Ureter (tissue), 1 donor: ENCODE measurements at places on chromosomes 16 and 17. TPM values are rescaled to one million over a fixed set of nuclear protein-coding genes. Genes with fewer than 3 reads are reported as not detected.
A peak's percentile ranks its signal among the peaks of the same experiment; 100 is the strongest.

The PABPN1L gene
- total RNA-seq, result not detected

The CIBAR2 gene
- not detected for total RNA-seq

- no peak for DNase-seq
These were observed at the start of gene RHBDL3 for GRCh38 chr17:32265192-32265923. TSS of gene RHBDL3 (plus strand) at chr17:32265832. CDS start at chr17:32266190, 358 bp downstream.

DNA sequence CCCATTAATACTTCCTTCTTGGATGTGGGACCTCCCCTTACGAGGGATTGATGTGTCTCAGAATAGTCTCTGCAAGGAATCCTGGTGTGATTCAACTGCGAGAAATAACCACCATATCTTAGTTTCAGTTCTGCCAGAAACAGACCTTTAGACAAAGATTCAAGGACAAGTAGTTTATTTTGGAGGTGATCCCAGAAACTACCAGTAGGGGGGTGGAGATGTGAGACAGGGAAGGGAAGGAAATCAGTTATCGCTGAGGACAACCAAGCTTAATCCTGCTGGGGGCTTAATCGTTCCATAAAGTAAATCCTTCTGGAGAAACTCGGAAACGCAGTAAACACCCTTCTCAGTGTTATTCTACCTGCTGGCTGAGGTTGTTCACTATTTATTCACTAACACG lies 5.0 kb upstream of the SDR42E1 start:
- DNase-seq, result no peak

DNA sequence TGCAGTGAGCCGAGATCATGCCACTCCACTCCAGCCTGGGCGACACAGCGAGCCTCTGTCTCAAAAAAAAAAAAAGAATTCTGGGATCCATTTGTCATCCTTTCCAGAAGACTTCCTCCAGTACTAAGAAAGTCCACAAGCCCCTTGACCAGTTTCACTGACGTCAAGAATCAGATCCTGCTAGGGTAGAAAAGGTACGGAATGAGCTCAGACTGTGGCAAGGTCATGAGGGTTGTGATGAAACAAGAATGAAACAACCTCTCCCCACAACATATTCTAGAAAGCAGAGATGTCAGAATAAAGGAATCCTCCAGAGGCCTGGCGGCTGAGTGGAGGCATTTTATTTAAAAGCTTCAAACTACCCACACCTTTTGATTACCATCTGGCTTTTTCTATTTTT lies 29.9 kb downstream of the TRAF4 start:
- DNase-seq, result no peak

- no peak for DNase-seq
These were observed 8.0 kb upstream of the SLC12A3 start for GRCh38 chr16:56856876-56857447.

GRCh38 chr17:38687286-38687685 lies 12.5 kb upstream of the EPOP start:
- no peak for DNase-seq

The KRTAP9-2 gene
- not detected for total RNA-seq

The RHOT1 gene
- 37.3 TPM for total RNA-seq

- no peak for DNase-seq
These were observed 7.3 kb upstream of the CMTM3 start for GRCh38 chr16:66596986-66597848.

The VAT1L gene
- 0.65 TPM for total RNA-seq

DNA sequence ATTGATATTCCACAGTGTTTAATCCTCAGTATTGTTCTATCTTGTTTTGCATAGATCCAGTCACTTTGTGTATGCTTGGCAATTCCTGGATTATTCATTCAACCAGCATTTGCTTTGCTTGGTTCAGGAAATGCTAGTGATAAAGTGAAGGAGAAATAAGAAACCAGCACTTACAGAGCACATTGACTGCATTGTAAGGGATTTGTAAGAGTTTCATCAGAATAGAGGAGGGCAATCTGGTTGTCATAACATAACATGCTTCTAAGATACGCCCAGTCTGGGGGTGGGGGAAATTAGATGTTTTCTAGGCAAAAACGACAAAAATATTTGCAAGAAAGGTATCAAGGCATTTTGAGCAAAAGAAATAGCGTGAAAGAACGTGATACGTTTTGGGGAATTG lies 40.4 kb downstream of the TNRC6A start:
- DNase-seq, result no peak

DNA sequence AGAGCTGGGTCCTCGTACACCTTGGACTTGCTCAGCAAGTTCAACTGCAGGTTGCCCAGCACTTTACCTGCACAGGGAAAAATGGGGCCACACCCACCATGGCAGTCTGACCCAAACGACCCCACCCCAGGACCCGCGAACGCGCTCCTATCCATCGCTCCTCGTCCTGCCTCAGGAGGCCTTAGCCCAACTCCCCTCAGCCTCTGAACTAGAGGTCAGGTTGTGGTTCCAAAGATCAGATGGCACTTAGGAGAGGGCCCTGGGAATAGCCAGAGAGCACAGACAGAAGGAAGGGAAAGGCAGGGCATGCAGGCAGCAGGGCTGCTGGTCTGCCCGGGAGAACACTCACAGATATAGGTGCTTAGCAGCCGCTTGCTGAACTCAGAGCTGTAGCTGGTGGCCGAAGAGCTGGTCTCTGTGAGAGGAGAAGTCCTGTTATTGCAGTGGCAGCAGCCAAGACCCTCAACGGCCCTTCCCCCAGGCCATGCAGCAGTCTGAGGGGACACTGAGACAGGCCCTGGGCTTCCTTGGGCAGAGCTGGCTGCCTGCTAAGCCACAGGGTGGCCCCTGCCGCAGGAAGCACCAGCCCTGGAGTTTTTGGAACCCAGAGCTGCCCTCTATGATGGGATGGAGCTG lies 6.9 kb downstream of the ZACN start:
- no peak for DNase-seq

- DNase-seq, result no peak
These were observed 410.7 kb upstream of the GOT2 start for GRCh38 chr16:59144841-59145240.

The CPPED1 gene
- 21.4 TPM for total RNA-seq

DNA sequence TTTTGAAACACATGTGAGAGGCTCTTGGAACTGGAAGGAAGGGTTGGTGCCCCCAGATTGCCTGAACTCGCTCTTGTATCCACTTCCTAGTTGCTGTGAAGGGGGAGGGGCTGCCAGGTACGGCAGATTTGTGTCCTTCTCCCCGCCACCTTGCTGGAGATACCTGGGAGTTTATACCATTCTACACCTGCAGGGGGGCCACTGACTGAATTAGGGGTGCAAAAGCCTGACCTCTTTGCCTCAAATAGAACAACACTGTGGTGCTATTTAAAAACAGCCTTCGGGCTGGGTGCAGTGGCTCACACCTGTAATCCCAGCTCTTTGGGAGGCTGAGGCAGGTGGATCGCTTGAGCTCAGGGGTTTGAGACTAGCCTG lies 35.1 kb upstream of the IL34 start:
- no peak for DNase-seq

The ACBD4 gene
- total RNA-seq, result 26.4 TPM

DNA sequence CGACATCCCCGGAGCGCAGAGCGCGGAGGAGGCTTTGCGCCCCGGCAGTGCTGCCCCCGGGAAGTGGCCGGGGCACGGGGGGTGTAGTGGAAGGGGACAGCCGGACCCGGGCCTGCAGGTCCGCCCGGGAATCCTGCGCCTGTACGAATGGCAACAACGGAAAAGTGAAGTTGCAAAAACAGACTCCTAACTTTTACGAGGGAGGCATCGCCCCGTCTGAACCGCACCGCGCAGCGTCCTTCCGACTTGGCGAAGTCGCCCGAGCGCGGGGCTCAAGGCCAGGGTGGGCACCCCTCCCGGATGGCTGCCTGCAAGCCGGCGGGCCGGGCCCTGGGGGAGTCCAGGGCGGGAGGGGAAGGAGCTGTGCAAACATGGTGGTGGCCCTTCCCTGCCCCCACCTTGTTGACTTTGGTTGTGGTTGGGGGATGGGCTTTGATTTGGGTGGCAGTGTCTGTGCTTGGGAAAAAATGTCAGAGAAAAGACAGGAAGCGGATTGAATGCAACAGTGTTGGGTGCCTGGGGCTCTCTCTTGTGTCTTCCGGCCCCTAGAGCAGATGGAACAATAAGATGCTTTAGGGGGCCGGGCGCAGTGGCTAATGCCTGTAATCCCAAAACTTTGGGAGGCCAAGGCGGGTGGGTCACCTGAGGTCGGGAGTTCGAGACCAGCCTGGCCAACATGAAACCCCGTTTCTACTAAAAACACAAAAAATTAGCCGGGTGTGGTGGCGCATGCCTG lies 675 bp downstream of the RNF213 start:
- DNase-seq, result peak; percentile 75

The PIPOX gene
- 2.8 TPM for total RNA-seq

DNA sequence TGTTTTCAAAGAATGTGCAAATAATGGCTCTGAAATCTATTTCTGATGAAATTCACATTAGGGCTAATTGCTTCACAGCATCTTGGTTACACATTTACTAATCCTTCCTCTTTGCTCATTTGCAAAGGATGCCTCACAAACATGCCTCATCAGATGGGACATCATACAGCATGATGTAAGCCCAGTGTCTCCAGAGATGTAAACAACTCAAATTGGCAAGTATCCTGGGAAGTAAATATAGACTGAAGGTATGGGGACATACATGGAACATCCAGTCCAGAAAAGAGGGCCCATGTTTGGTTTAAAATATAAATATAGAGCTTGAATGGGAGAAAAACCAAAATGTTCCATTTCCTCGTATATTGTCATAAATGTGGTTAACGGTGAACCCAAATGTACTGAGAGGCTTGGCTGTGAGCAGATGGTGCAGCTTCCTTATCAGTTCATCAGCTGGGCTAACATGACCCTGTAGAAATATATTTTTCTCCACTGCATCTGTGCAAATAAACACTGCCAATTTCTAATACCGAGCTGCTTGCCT lies 142.9 kb upstream of the NUDT7 start:
- no peak for DNase-seq

DNA sequence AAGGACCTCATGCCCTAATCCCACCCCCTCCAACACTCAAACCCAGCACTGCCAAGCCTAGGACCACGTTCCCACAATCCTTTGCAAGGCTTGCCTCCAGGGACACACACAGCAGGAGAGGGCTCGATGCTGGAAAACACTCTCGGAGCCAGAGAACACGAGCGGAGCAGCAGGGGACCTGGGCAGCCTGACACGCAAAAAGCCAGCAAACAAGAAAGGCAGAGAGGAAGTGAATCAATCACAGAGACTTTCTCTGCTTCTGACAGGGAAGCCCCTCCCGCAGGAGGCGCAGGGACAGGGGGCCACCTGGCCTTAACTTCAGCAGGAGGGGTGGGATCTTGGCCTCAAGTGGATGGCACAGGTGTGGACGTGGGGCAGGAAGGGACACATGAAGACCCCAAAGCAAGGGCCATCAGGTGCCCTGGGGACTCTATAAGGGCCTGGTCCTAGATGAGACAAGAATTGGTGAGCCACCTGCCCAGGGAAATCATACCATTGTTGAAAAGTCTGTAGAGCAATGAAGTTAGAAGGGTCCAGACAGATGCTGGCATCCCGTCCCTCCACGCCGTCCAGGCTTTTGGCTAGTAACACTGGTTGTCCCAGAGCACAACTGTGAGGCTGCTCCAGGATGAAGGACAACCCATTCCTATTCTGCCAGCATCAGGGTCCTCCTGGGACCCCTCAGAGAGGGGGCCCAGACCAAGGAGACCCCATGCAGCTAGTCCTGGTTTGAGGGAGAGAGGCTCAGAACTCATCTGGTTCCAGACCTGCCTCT lies 2.2 kb downstream of the SDK2 start:
- no peak for DNase-seq

The CAMKK1 gene
- total RNA-seq, result 7.8 TPM

GRCh38 chr17:57704448-57704847 lies 40.7 kb downstream of the CCDC182 start:
- no peak for DNase-seq

The IKZF3 gene
- 24.3 TPM for total RNA-seq

- peak; percentile 22 for DNase-seq
These were observed 232.1 kb downstream of the C16orf78 start for GRCh38 chr16:49605536-49606254.

DNA sequence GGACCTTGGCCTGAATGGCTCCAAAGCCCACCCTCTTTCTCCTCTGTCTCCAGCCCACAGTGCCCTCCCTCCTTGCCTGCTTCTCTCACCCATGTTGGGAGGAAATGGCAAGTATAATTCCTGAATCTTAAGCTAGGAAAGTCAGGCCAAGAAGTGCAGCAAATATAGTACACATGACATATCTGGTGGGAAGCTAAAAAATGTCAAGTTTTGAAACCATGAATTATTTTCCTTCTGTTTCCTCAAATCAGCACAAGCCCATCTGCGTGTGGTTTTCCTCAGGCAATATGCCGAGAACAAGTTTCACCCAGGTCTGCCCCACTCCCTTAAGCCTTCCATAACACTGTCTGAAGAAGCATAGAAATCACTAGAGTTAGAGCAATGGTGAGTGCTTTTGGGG lies 502.8 kb upstream of the CDH11 start:
- no peak for DNase-seq

GRCh38 chr17:3502466-3502865 lies 26.7 kb downstream of the ASPA start:
- DNase-seq, result peak; percentile 0

- DNase-seq, result no peak
These were observed 11.3 kb upstream of the CYB5B start for GRCh38 chr16:69413045-69413664.

- DNase-seq, result no peak
These were observed 77.6 kb downstream of the PRKCA start for GRCh38 chr17:66379996-66380395.

The SLC5A11 gene
- total RNA-seq, result 0.70 TPM

The MT1G gene
- 2.9 TPM for total RNA-seq

The MMP28 gene
- 23.5 TPM for total RNA-seq

DNA sequence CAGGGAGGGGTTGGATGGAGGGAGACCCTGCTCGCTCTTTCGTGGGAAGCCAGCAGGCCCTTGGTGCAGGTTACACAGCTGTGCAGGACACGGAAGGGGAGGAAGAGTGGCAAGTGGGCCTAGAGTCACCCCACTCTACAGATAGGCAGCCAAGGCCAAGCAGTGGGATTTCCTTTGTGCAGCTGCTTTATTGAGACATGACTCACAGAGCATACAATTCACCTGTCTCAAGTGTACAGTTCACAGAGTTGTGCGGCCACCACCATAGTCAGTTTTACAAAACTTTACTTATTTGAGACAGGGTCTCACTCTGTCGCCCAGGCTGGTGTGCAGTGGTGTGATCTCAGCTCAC lies 91.2 kb upstream of the CIBAR2 start:
- no peak for DNase-seq

GRCh38 chr16:50303041-50303604 lies 36.8 kb downstream of the ADCY7 start:
- peak; percentile 41 for DNase-seq

GRCh38 chr17:74740173-74740572 lies 3.1 kb downstream of the RAB37 start:
- no peak for DNase-seq
